ENCODE measurements at places on chromosomes 2 and 18. TPM values are rescaled to one million over a fixed set of nuclear protein-coding genes. Genes with fewer than 3 reads are reported as not detected.
A peak's percentile ranks its signal among the peaks of the same experiment; 100 is the strongest.

Gene TUBB8B
- total RNA-seq = 0.36 TPM

- no peak overlapping the region for H3K27ac ChIP-seq
- no peaks in the 10 kb centered on the region for H3K36me3 ChIP-seq
- no peak overlapping the region for H3K4me3 ChIP-seq
Observed at GRCh38 chr2:206337956-206338355, 63.5 kb downstream of the ZDBF2 start.

DNA sequence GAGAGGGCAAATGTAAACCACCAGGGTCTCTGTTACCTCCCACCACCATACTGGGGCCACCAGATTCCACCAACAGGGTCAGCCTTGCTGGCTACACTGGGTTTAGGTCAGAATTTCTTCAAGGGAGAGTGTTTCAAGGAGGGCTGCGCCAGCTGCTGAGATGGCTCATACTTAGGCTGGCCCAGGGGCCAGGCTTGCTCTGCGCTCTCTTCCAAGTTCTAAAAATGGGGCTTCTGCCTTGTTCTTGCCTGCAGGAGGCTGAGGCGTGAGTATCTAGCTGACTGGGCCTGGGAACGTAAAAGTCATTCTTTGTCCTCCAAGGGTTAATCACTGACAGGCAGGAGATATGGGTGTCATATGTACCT, 28.1 kb downstream of the MRPL33 start:
- H3K27me3 ChIP-seq = no peaks in the 10 kb centered on the region
- no peaks in the 10 kb centered on the region for H3K36me3 ChIP-seq
- H3K27ac ChIP-seq = no peak overlapping the region
- H3K4me3 ChIP-seq = no peak overlapping the region

Gene TEX261
- total RNA-seq = 27.7 TPM

Gene ATP6V1B1
- 0.99 TPM for total RNA-seq

DNA sequence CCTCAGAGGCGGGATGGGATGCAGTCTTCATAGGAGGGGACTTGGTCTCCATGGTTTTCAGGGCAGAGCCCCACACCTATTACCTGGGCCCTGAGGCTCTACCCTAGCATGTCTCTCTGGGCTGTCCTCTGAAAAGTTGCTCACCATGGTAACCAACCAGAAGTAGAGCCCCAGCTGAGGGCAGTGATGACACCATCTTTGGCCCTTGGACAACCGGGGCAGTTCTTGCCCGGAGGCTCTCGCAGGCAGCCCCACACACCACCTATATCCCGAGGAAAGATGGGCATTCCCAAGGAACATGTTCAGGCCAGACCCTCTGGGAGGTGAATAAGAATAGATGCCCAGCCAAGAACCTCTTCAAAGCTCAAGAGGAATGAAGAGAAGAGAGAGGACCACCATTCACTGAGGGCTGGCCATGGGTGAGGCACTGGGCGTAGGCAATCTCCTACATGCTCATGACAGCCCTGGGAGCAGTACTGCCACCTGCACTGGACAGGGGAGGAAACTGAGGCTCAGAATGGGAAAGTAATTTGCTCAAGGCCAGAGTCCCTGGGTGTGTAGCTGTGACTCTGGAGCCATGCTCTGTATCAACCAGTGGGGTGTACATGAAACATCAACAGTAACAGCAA, 72.5 kb downstream of the HS1BP3 start:
- H3K27ac ChIP-seq = no peak overlapping the region
- H3K4me1 ChIP-seq = no peaks in the 10 kb centered on the region
- H3K36me3 ChIP-seq = no peaks in the 10 kb centered on the region
- no peak for DNase-seq

Gene CABYR
- 12.0 TPM for total RNA-seq

DNA sequence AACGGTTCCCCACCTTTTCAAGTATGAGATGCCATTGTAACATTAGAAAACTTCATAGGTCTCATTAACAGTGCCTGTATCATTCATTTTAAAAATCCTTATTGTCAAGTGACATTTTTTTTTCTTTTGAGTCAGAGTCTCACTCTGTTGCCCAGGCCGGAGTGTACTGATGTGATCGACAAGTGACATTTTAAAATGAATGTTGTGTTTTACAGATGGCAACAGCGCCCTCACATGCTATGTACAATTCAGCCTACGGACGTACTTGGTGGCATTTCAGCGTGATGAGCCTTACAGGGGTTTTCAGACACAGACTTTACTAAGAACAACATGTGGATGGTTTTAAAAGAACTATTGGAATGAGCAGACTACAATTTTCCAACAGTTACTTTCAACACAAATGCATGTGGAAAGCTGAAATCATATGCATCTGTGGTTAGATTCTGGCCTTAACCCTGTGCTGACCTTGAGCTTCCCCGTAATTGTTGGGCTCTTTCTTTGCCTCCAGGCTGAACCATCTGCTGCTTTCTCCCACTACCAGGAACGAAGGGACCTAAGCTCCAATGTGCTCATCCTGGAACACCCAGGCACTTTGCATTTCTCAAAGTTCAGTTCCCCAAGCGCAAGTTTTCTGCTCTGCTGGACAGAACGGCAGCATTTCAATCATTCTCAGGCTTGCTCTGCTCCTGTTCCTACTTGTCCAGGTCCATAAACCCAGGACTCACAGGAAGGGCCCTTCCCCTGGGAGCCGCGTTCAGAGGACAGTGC, 119.9 kb upstream of the NDUFV2 start:
- H3K4me1 ChIP-seq = peaks cover 36% of the 10 kb centered on the region
- no peak overlapping the region for H3K27ac ChIP-seq
- no peaks in the 10 kb centered on the region for H3K27me3 ChIP-seq

- H3K27ac ChIP-seq = no peak overlapping the region
- H3K27me3 ChIP-seq = no peaks in the 10 kb centered on the region
- DNase-seq = no peak
Observed at GRCh38 chr18:25229081-25229480, 122.9 kb downstream of the ZNF521 start.

GRCh38 chr2:62197925-62198633, 2.2 kb downstream of the B3GNT2 start:
- H3K4me3 ChIP-seq = peak overlapping the region; percentile 98
- no peaks in the 10 kb centered on the region for H3K27me3 ChIP-seq
- DNase-seq = no peak
- peaks cover 50% of the 10 kb centered on the region for H3K4me1 ChIP-seq
- H3K27ac ChIP-seq = peak overlapping the region; percentile 66

Gene PARD3B
- 2.0 TPM for total RNA-seq

Gene VRK2
- 39.2 TPM for total RNA-seq

- peaks cover 3% of the 10 kb centered on the region for H3K4me1 ChIP-seq
- DNase-seq = peak; percentile 70
- H3K4me3 ChIP-seq = no peak overlapping the region
- no peak overlapping the region for H3K27ac ChIP-seq
Observed at GRCh38 chr2:152189622-152190495, 14.3 kb upstream of the STAM2 start.

DNA sequence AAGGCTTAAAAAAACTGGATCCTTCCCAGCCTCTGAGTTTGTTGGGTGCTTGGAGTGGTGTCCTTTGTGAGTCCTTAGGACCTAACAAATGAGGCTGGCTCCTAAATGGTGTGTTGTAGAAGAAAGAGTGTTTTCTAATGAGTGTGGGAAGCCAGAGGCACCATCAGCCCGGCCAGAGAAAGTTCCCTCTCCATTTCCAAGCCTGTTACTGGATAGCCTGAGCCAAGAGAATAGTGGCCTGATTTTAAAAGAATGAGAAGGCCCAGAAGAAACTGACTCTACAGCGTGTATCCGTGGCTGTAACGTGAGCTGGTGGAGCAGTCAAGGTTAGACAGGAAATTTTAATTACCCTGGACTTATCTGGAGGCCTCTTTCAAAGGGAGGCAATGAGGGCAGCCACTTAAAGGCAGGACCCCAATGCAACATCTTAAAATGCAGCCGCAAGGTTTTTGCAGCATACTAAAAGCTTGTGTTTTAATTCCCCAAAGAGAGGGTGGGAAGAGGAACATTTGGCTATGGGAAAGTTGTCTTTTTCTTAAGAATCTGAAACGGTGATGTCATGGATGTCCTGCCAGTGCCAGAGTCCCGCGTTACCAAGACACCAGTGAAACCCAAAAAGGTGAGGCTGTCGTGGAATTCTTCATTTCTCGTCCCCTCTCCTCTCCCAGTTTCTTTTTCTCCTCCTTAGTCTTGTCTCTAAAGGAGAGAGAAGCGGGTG, 4.6 kb downstream of the EFHD1 start:
- H3K4me3 ChIP-seq = no peak overlapping the region
- H3K4me1 ChIP-seq = peaks cover 16% of the 10 kb centered on the region
- DNase-seq = no peak
- no peak overlapping the region for H3K27ac ChIP-seq
- H3K36me3 ChIP-seq = no peaks in the 10 kb centered on the region

Gene PPP1R1C
- total RNA-seq = 9.3 TPM

Gene RBKS
- 8.5 TPM for total RNA-seq

GRCh38 chr18:59311631-59312030, 6.8 kb downstream of the CPLX4 start:
- H3K4me1 ChIP-seq = peaks cover 22% of the 10 kb centered on the region
- no peak for DNase-seq
- no peak overlapping the region for H3K4me3 ChIP-seq
- H3K27ac ChIP-seq = no peak overlapping the region
- H3K36me3 ChIP-seq = no peaks in the 10 kb centered on the region

Gene ANTXR1
- total RNA-seq = 6.7 TPM

Gene ABCG8
- total RNA-seq = not detected

- H3K27ac ChIP-seq = no peak overlapping the region
- no peaks in the 10 kb centered on the region for H3K36me3 ChIP-seq
- DNase-seq = no peak
- no peaks in the 10 kb centered on the region for H3K4me1 ChIP-seq
Observed at GRCh38 chr2:140814141-140814540, 1316.7 kb downstream of the LRP1B start.

- no peak overlapping the region for H3K4me3 ChIP-seq
- H3K27ac ChIP-seq = no peak overlapping the region
- no peak for DNase-seq
- H3K27me3 ChIP-seq = no peaks in the 10 kb centered on the region
- H3K36me3 ChIP-seq = no peaks in the 10 kb centered on the region
Observed at GRCh38 chr18:8806100-8806797, 100.9 kb downstream of the MTCL1 start.

GRCh38 chr18:21682371-21683051, 22.1 kb downstream of the ABHD3 start:
- peaks cover 18% of the 10 kb centered on the region for H3K4me1 ChIP-seq
- no peaks in the 10 kb centered on the region for H3K36me3 ChIP-seq
- no peak overlapping the region for H3K4me3 ChIP-seq
- no peak overlapping the region for H3K27ac ChIP-seq

Gene NTSR2
- total RNA-seq = not detected

DNA sequence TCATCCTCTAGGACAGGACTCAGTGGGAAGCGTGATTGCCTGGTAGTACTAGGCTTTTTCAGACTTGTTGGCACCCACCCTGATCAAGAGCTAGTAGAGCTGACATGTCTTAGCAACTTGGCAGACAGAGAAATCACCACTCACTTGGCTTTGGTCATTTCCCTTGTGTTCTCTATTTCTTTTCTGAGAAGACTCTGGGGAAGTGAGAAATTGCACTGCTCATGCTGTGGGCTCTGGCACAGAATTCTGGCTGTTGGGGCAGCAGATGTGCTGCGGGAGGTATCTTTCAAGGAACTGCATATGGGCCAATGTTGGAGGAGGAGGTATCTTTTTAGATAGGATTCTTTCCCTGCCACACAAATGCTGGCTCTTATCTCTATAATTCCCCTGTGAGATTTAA, 529.1 kb upstream of the MEX3C start:
- no peaks in the 10 kb centered on the region for H3K27me3 ChIP-seq
- no peak overlapping the region for H3K27ac ChIP-seq
- no peaks in the 10 kb centered on the region for H3K4me1 ChIP-seq
- no peak overlapping the region for H3K4me3 ChIP-seq
- H3K36me3 ChIP-seq = no peaks in the 10 kb centered on the region
- no peak for DNase-seq

GRCh38 chr2:63195310-63195709, 144.7 kb downstream of the OTX1 start:
- no peak for DNase-seq
- no peak overlapping the region for H3K4me3 ChIP-seq
- H3K27me3 ChIP-seq = no peaks in the 10 kb centered on the region
- no peaks in the 10 kb centered on the region for H3K36me3 ChIP-seq
- H3K4me1 ChIP-seq = no peaks in the 10 kb centered on the region

Gene GRP
- 2.1 TPM for total RNA-seq

- H3K27me3 ChIP-seq = no peaks in the 10 kb centered on the region
- DNase-seq = peak; percentile 65
- H3K36me3 ChIP-seq = no peaks in the 10 kb centered on the region
Observed at GRCh38 chr2:170505631-170506275, 209.4 kb upstream of the SP5 start.

GRCh38 chr18:31102941-31103340, 720 bp upstream of the DSC2 start:
- no peaks in the 10 kb centered on the region for H3K36me3 ChIP-seq
- H3K4me1 ChIP-seq = peaks cover 7% of the 10 kb centered on the region
- no peak overlapping the region for H3K4me3 ChIP-seq
- H3K27me3 ChIP-seq = peaks cover 12% of the 10 kb centered on the region
- H3K27ac ChIP-seq = no peak overlapping the region

- no peaks in the 10 kb centered on the region for H3K36me3 ChIP-seq
- no peak for DNase-seq
- no peak overlapping the region for H3K27ac ChIP-seq
- H3K4me1 ChIP-seq = peaks cover 13% of the 10 kb centered on the region
Observed at GRCh38 chr2:69453475-69454129, 16.4 kb upstream of the NFU1 start.

- no peak overlapping the region for H3K27ac ChIP-seq
- H3K36me3 ChIP-seq = no peaks in the 10 kb centered on the region
- H3K27me3 ChIP-seq = no peaks in the 10 kb centered on the region
- H3K4me1 ChIP-seq = no peaks in the 10 kb centered on the region
- no peak for DNase-seq
Observed at GRCh38 chr2:158481116-158481515, 24.4 kb downstream of the PKP4 start.

Gene ANO7
- 1.8 TPM for total RNA-seq

DNA sequence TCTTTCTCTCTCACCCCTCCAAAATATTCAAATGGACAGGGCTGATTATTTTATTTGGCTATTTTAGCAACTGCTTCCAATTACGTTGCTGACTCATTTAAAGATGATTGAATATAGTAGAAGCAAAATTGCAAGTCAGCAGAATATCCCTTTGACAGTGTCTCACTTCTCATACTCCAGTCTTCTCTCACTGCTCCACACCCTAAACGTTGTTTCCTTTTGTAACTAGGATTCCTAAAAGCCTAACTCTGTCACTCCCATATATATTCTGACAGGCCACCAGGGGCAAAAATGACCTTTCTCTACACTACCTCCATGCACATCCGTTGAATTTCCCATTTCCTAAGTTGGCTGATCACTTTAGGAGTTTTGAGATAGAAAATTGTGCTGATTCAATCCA, 351.1 kb downstream of the RND3 start:
- H3K4me1 ChIP-seq = no peaks in the 10 kb centered on the region
- H3K36me3 ChIP-seq = no peaks in the 10 kb centered on the region
